ENCODE measurements at places on chromosomes 5 and 9. TPM values are rescaled to one million over a fixed set of nuclear protein-coding genes. Genes with fewer than 3 reads are reported as not detected.
A peak's percentile ranks its signal among the peaks of the same experiment; 100 is the strongest.

- H3K4me3 ChIP-seq, result peak overlapping the region; percentile 92
- H3K27ac ChIP-seq, result peak overlapping the region; percentile 67
- no peaks in the 10 kb centered on the region for H3K36me3 ChIP-seq
- DNase-seq, result no peak
- no peaks in the 10 kb centered on the region for H3K27me3 ChIP-seq
Measured at GRCh38 chr9:34328500-34328986, 525 bp downstream of the KIF24 start.

DNA sequence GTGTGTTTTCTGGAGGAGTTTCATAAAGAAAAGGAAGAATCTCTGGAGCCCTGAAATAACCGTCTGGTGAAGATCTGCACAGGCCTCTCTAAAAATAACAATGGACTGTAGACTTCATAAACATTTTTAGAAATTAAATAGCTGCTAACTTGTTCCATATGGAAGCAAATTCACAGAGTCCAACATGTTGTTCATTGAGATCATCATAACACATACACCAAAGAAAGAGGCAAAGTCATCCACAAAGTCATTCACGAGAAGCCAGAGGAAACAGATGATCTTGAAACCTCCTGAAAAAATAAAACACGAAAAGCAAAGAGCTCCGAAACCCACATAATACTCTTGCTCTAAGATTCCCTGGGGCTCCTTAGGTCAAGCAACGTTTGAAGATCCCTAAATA, 347.8 kb downstream of the EFNA5 start:
- H3K27ac ChIP-seq, result no peak overlapping the region
- no peaks in the 10 kb centered on the region for H3K36me3 ChIP-seq
- no peak for DNase-seq
- no peaks in the 10 kb centered on the region for H3K27me3 ChIP-seq

- H3K36me3 ChIP-seq, result no peaks in the 10 kb centered on the region
- no peak overlapping the region for H3K4me3 ChIP-seq
- H3K4me1 ChIP-seq, result no peaks in the 10 kb centered on the region
- no peak overlapping the region for H3K27ac ChIP-seq
Measured at GRCh38 chr5:143198332-143198731, 205.2 kb downstream of the NR3C1 start.

- no peak overlapping the region for H3K27ac ChIP-seq
- H3K27me3 ChIP-seq, result no peaks in the 10 kb centered on the region
- no peaks in the 10 kb centered on the region for H3K4me1 ChIP-seq
- no peaks in the 10 kb centered on the region for H3K36me3 ChIP-seq
- H3K4me3 ChIP-seq, result no peak overlapping the region
Measured at GRCh38 chr9:17083258-17083657, 51.6 kb upstream of the CNTLN start.

DNA sequence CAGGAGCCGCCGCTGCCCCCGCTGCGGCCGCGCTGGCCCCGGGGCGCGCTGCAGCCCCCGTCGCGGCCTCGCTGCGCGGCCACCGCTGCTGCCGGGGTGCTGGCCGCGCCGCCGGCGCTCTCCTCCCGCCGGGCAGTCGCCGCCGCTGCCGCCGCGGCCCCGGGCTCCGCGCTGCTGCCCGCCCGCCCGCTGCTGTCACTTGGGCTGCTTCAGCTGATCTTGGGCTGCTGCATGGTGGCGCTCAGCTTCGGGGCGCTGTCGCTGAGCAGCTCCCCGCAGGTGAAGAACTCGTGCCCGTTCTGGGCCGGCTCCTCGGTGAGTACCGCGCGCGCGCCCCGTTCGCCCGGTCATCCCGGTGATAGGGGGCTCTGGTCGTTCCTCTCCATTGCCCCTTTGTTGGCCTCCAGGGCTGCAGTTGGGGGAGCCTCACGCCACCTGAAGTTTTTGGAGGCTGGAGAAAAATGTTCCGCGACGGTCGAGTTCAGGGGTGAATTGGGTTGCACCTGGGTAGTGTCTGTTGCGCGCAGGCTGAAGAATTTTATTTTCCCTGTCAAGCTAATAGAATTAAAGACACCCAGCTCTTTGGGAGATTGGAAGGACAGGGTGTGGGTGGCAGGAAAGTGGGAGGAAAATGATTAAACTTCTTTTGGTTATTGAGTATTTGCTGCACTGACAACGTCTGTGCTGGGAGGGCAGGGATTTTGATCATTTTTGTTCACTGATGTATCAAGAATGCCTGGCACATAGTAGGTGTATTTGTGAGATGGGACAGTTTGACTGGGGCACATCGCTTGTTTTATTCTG, 596 bp downstream of the ENTREP1 start:
- DNase-seq, result no peak
- H3K27me3 ChIP-seq, result no peaks in the 10 kb centered on the region
- no peak overlapping the region for H3K4me3 ChIP-seq
- no peaks in the 10 kb centered on the region for H3K4me1 ChIP-seq

GRCh38 chr5:7897014-7897600, 28.2 kb downstream of the MTRR start:
- peaks cover 80% of the 10 kb centered on the region for H3K36me3 ChIP-seq
- H3K4me1 ChIP-seq, result peaks cover 6% of the 10 kb centered on the region
- H3K27ac ChIP-seq, result no peak overlapping the region
- no peak overlapping the region for H3K4me3 ChIP-seq
- no peak for DNase-seq

DNA sequence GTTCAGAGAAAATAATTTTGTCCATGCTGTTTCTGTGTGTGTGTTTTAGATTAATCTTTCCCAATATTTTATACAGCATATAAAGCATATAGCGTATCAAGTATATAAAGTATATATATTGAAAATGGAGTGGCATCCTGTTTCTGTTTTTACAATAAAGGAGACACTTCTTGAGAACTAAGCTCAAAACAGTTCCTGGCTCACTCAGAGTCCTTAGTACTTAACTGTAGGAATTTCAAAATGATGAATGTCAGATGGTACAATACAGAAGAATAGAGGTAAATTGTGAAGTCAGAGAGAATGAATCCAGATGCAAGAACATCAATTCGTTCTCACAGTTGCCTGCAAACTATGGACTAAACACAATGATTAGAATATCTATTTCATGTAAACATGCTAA, 68.7 kb upstream of the TAS2R1 start:
- no peak overlapping the region for H3K4me3 ChIP-seq
- H3K36me3 ChIP-seq, result no peaks in the 10 kb centered on the region
- no peaks in the 10 kb centered on the region for H3K4me1 ChIP-seq
- H3K27ac ChIP-seq, result no peak overlapping the region

Gene AMBP
- total RNA-seq, result not detected

DNA sequence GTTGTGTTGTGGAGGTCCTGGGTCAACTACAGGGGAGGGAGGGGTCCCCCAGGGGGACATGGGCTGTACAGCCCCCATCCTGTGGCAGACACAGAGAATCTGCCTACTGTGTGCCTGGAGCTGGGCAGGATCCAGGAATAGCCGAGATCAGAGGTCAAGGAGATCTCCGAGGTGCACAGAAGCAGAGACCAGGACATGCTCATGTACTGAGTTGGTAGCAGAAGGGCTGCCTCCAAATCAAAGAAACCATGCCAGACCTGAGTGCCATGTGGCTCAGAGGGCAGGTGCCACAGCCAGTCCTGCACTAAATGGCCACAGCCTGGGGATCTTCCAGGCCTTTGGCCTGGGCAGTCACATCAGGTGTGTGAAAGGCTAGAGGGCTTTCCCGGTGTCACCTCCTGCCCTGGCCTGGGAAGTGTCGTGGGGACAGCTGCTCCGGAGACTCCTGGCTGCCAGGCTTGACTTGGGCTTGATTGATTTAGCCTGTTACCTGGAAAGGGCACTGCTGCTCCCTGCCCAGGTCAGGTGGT, 27.8 kb downstream of the GSN start:
- H3K4me1 ChIP-seq, result peaks cover 9% of the 10 kb centered on the region
- DNase-seq, result no peak
- no peak overlapping the region for H3K4me3 ChIP-seq
- H3K27me3 ChIP-seq, result no peaks in the 10 kb centered on the region
- H3K27ac ChIP-seq, result no peak overlapping the region

Gene NMUR2
- not detected for total RNA-seq

- no peaks in the 10 kb centered on the region for H3K4me1 ChIP-seq
- no peaks in the 10 kb centered on the region for H3K27me3 ChIP-seq
- DNase-seq, result no peak
- no peak overlapping the region for H3K27ac ChIP-seq
Measured at GRCh38 chr5:171102877-171103610, 206.0 kb upstream of the TLX3 start.

Data from CD4-positive, alpha-beta memory T cell (primary cell).